Mucosa of descending colon (tissue), 3 donors: ENCODE measurements at places on chromosomes 5 and 9.

DNA sequence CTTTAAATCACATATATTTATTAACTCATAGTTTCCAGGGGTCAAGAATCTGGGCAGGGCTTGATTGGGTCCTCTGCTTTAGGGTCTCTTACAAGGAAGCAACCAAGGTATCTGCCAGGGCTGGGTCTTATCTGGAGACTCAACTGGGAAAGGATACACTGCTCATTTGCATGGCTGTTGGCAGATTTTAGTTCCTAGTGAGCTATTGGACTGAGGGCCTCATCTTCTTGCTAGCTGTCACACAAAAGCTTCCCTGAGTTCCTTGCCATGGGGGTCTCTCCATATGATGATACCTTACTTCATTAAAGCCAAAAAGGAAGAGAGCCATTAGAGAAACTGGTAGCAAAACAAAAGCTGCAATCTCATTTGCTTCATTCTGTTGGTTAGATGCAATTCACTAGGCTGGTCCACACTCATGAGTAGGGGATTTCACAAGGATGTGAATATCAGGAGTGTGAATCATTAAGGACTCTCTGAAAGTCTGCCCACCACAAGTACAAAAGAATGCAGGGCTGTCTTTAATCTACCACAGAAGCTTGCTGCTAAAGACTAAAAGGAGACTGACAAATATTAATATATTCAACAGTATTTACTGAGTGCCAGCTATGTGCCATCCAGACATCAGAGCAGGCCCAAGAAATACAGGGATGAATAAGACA lies 42.0 kb upstream of the TIMD4 start:
- DNase-seq, result no peak

DNA sequence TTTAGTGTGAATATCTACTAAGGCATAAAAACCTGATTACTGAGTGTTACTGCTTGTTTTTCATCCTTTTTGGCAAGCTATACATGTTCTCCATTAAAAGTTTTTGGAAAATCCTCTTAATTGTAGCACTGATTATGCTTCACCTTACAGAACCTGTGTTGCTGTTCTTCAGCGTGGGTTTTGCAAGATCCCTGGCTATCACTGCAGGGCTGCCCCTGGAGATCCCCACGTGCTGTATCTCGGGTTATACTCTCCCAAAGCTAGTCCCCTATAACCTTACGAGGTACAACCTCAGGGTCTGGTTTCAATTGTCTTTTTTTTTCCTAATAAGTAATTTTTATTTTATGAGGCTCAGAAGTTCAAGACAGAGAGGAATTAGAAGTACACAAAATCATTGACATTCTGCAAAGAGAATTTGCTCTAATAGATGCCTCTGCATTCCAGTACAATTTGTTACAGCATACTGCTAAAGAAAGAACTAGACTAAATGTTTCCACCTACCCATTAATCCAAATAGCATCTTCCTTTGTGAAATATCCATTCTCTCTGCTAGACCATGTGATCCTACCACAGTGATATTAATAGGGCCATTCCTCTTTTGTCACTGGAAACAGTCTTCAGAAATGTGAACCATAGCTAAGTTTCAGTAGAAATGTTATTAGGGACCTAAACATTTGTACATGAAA lies 25.8 kb upstream of the CAMK4 start:
- DNase-seq, result no peak

DNA sequence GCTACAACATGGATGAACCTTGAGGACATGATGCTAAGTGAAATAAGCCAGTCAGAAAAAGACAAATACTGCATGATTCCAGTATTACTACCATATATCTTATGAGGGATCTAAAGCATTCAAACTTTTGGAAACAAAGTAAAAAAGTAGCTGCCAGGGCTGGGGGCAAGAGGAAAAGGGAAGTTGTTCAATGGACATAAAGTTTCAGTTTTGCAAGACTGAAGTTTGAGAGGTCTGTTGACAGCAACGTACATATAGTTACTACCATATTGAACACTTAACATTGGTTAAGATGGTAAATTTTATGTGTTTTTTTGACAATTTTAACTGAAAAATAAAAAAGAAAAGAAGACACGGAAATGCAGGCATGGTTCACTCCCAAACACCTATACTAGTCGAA lies 77.6 kb downstream of the MAPKAP1 start:
- no peak for DNase-seq

DNA sequence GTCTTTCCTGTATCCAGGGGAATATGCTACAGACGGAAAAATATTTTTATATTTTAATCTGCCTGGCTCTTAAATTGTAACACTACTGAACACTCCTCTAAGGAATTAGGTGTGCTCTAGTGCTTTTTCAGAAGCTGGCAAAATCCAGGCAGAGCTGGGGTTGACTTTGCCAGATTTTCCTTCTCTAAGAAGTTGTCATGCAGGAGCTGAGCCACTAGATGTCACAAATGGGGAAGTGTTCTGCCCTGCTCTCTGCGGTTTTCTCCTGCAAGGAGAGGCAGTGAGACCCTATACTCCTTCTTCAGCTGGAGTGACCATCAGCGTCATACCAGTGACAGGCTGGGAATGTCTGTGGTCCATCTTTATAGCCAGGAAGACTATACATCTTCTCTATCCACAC lies 112.5 kb downstream of the HAPLN1 start:
- DNase-seq, result peak; percentile 19

- no peak for DNase-seq
Observed at GRCh38 chr5:17090839-17091238, 126.6 kb upstream of the BASP1 start.
